ENCODE measurements at places on chromosomes 12 and 14.

GRCh38 chr14:53391631-53392285, 238.6 kb upstream of the DDHD1 start:
- no peak for DNase-seq

DNA sequence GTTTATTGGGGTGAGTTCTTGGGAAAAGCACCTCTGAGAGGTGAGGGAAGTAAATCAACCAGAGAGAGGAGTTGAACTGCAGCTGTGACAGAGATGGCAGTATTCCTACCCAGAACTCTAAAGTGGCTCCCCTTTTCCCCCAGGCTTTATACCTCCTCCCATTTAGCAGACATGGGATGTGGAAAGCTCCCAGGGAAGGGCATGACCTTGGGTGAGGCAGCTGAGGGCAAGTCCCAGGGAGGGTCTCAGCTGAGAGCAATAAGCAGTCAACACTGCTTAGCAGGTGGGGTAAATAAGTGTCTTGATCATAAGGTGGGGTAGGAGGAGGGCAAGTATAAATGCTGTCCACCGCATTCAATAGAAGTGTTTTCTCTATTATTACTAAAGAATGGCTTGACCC, 143.0 kb downstream of the AKAP6 start:
- DNase-seq = no peak

DNA sequence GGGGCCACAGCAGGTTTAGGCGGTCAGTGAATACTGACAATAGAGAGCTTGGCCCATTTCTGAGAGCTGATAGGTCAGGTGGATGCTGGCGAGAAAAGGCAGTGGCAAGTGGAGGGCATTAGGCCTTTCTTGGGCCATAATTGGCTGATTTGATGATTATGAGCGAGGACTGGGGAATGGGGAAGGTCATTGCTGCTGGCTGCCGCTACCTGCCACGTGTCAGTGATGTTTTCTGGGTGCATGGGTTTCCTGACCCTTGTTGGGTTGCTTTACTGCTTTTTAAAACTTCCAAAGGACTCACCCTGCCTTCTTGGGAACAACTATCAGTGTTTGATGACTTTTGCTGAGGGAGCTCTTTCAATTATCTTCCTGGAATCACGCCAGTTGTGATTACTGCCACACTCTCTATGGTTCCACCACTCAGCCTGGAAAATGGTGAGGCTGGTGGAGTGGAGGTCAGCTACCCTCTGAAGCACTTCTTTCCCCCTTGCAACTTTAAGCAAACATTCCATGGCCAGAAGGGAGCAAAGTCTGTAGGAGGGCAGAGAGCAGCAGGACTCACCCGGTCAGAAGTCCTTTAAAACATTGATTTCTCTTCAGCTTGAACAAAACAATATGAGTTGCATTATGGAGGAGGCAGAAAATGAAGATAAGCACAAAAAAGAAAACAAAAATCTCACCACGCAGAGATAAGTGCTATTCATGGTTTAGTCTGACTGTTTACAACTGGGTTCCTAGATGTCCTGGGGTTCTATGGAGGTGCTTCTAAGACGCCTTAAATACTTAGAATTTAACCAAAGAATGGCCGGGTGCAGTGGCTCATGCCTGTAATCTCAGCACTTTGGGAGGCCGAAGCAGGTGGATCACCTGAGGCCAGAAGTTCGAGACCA, 12.1 kb upstream of the SLC10A1 start:
- no peak for DNase-seq

DNA sequence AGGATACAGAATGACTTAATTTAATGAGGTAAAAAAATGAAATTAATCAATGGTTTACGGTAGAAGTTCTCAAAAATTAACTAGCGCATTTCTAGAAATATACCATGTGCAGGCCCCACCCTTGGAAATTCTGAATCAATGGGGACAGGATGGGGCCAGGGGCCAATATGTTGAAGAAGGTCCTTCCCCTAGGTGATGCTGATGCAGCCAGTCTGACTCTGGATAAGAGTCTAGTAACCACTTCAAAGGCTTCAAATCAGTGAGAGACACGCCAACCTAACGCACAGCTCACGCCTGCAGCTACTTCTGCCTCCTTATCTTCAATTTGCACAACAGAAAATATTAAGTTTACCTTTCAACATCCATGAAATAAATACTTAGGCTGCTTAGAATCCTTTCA, 14.9 kb downstream of the GIT2 start:
- no peak for DNase-seq

DNA sequence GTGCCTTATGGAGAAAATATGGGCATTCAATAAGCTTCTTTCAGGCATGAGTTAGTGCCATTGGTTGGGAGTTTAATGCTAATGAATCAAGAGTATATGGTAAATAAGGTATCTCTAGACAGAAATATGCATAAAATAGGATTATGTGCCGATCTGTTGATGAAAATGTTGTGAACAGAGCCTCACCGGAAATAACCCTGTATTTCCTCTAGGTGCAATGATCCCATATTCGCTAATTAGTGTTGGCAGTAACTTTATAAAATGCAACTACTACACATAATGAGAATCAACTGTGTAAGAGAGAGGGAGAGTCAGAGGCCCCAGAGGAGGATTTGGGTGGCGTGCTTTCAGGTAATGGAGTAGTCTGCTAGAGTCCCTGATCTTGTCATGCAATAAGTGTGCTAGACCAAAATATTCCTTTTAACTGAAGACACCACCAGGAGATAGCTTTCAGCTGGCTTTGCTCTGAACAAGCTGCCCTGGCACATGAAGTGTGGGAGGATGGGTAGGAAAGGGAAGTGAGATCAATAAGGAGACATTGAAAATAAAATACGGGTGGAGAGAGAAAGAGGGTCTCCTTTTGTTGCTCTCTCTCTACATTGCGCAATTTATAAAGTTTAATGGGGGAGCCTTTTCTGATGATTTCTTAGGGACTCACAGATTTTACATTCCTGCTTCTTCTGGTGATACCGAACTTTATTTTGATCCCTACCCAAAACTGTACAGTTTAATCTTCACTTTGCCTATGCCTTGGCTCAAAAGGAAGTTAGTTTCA, 68.6 kb upstream of the PLXNC1 start:
- no peak for DNase-seq

DNA sequence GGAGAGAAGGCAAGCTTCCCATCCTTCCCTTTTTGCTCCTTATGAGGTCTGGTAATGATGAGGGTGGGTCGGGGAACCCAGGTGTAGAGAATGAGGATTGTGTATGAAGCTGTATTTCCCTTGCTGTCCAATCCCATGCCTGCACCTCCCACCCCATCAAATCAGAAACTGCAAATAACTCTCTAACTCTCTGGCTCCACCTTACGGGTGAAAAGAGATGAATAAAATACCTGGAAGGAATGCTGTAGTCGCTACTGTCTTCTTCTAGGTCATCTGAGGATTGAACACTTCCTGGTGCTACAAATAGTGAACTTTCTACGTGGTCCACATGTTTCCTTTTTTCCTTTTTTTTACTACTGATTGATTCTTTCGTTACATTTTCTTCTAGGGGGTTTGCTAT, 38.9 kb upstream of the DICER1 start:
- no peak for DNase-seq

- DNase-seq = no peak
Observed at GRCh38 chr12:99769396-99769980, 121.9 kb downstream of the GARIN6 start.

GRCh38 chr14:105165134-105165704, 3.4 kb downstream of the JAG2 start:
- peak; percentile 87 for DNase-seq

DNA sequence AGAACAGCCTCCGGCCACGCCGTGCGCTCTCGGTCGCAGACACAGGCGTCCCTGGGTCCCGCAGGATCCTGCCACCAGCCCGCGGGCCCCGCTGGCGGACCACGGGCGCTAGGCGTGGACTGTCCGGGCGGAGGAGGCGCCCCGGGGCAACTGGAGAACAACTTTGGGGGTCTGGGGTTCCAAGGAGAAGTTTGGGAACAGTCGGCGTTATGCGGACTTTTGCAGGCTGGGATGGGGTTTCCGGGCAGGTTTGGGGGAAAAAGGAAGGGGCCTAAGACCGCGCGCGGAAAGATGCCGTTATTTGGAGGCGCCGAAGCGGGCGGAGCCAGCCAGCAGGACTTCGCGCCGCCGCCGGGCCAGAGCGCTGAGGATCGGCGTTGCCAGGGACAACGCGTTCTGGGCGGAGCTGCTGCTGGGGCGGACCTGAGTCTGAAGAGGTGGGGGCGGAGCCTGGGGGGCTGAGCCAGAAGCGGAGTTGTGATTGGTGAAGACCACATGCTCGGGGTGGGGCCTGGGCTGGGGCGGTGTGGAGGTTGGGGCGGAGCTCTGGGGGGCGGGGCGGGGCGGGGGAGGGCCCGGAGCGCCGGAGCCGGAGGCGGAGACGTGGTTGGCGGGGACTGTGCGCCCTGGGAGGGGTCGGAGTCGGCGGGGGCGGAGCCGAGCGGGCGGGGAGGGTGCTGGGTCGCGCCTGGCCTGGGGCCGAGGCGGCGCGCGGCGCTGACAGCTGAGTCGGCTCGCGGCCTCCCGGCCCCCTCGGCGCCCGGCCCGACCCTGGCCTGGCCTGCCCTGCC, at the start of gene CYP46A1:
CYP46A1 (plus strand) TSS at position 680 of the 791 bp plus-strand sequence. CDS start 120 bp downstream, outside the sequence.
- DNase-seq = peak; percentile 99

DNA sequence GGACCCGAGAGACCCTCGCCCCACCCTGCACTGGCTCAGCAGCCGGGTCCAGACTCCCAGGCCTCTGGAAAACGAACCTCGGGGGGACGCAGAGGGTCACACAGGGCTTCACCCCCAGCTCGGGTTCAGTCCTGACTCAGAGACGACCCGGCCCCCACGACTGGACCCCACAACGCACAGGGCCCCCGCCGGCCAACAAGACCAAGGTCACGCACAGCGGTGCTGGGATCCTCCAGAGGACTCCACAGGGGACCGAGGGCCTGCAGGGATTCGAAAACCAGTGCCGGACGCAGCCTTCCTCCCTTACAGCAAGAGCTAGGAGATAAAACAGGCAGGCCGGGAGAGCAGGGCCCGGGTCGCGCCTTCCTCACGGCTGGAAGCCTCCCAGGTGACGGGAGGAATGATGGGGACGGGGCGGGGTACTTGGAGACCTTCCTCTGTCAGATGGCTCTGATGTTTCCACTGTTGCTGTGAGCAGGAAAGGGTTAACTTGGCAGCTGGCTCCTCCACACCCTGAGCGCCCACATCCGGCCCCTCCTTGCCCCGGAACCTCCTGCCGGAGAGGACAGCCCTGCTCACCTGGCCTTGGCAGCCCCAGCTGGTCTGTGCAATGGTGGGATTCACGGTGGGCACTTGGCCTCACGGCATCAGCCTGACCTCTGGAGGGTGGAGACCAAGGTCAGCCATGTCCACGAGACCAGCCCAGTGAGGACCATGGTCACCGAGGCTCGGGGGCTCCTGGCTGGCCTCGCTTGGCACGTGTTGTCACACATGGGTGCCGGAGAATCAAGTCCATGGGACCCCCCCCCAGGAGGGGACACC, 46.2 kb downstream of the GALNT9 start:
- DNase-seq = no peak

- no peak for DNase-seq
Observed at GRCh38 chr12:59823567-59823966, 227.7 kb downstream of the SLC16A7 start.

- DNase-seq = no peak
Observed at GRCh38 chr12:131827961-131828534, at the start of gene MMP17. TSS of gene MMP17 (plus strand) at chr12:131828393. CDS start at chr12:131828495, 102 bp downstream.

DNA sequence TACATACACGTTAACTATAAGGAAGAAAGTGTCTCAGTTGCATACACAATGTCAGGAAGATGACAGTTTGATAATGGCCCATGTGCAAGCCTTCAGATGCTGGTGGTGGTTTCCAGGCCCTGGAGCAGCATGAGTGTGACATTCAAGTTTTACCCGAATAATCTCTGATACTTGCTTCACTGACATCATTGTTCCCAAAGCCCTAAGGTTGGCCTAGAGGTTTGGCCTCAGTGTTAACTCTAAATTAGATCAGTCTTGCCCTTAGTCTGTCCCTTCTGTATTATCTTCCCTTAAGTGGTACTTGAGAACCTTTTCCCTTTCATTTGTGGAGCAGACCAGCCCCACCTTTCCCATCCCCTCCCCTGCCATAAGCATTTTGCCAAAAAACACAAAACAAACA, 24.0 kb upstream of the PDE1B start:
- no peak for DNase-seq

DNA sequence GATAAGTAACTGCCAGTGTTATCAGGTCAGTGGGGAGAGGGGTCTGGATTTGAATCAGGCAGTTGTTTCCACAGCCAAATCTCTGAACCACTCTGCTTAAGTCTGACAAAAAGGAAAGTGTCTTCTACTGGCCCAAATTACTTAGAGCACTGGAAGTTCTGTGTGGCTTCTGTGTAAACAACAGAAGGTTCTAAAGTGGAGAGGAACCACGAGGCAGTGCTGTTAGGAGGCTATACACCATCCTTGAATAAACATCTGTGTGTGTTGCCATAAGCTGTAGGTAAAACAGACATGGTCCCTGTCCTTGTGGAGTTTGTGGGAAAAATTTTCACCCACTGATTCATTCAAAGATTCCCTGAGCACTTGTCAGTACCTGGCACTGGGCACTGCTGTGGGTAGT, 50.0 kb downstream of the GALNT4 start:
- no peak for DNase-seq

DNA sequence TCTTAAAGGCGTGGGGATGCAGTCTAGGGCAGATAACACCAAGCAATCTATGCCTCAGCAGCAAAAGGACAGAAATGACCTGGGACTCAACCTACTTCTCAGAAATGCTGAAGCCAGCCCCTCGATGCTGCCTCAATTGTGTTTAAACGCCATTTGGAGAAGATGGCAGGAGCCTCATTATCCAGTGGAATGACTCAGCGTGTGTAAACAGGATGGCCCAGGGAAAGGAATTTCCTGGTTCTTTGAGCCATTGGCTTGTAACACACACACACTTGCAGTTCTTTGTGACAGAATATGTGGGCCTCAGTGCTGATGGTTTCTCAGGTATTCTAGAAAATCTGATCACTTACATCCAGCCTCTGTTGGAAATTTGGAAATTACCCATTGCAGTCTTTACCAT, 154.3 kb downstream of the NTF3 start:
- DNase-seq = no peak

GRCh38 chr12:94049718-94050117, 98.7 kb upstream of the PLXNC1 start:
- DNase-seq = no peak

DNA sequence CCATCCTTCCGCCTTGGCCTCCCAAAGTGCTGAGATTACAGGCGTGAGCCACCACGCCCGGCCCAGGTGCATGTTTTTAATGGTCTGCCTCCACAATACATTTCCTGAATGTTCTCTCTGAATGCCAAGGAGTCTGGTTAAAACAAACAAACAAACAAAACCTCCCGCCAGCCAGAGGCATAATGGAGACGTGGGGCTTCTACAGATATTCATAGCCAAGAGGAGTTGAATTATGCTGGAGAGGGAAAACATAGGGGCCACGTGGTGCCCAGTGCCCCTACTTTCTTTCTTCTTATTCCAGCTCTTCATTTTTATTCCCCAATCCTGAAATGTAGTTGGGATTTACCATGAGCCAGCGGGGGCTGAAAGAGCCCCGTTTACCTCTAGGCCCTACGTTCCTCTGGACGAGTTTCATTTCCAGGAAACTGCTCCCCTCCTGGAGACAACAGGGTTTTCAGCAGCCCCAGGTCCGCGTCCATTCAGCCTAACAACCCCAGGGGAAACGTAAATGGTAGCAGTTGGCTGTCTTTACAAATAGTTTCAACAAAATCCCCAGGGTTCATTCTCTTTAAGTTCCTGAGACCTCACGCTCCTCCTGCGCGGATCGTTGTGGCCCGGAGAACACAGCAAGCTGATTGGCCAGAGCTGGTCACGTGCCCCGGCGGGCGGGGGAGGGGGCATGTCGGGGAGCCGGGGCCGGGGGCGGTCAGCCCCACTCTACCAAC, 108.5 kb upstream of the ESRRB start:
- no peak for DNase-seq
